ENCODE measurements at places on chromosomes 4 and X. TPM values are rescaled to one million over a fixed set of nuclear protein-coding genes. Genes with fewer than 3 reads are reported as not detected.

Gene MFAP3L
- 0.50 TPM for total RNA-seq

Gene NEUROG2
- total RNA-seq: not detected

Gene GPM6B
- total RNA-seq: 1.0 TPM

Gene GABRG1
- total RNA-seq: not detected

Gene RPGR
- total RNA-seq: 5.1 TPM

Gene VCX3A
- not detected for total RNA-seq

Gene JAKMIP1
- not detected for total RNA-seq

Gene TEX13D
- not detected for total RNA-seq

GRCh38 chr4:48958582-48958981, 27.5 kb upstream of the CWH43 start:
- no peaks in the 10 kb centered on the region for H3K27me3 ChIP-seq
- no peak overlapping the region for H3K27ac ChIP-seq
- DNase-seq: no peak
- no peaks in the 10 kb centered on the region for H3K36me3 ChIP-seq

- H3K36me3 ChIP-seq: no peaks in the 10 kb centered on the region
- DNase-seq: peak; percentile 20
- no peaks in the 10 kb centered on the region for H3K4me1 ChIP-seq
- H3K4me3 ChIP-seq: no peak overlapping the region
- no peak overlapping the region for H3K27ac ChIP-seq
- no peaks in the 10 kb centered on the region for H3K27me3 ChIP-seq
These were observed 2.1 kb downstream of the GAB3 start for GRCh38 chrX:154748712-154749339.

DNA sequence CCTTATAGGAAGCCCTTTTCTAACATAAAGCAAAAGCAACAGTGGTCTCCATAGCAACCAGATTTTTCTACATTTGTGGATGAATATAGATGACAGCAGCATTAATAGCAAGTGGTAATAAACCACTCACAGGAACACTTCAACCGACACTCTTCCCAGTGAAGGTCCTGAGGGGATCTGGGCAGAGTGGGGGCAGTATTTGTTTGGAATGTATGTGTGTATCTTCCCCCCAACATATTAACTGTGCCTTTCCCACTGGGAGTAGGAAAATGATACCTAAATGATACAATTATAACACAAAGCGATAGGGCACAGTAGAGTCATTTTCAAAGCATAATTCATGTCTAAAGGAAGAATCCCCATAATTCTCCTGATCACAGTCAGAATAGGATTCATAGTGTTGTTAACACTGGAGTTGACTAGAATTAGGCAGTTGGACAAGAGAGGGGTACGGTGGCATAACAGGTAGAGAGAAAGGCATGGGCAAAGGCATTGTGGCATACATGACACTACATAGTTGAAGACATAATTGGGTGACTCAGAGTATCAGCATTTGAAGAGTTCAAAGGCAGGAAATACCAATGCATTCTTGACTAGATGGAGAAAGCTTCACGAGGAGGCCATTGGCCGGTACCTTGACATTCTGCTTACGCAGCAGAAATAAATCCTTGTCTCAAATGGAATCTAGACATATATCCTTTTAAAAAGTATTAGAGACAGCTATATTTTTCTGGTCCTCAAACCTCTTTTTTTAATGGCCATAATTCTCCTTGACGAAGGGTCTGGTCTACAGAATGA, 15.2 kb downstream of the CAPN6 start:
- no peaks in the 10 kb centered on the region for H3K36me3 ChIP-seq
- no peak for DNase-seq
- H3K27me3 ChIP-seq: no peaks in the 10 kb centered on the region

DNA sequence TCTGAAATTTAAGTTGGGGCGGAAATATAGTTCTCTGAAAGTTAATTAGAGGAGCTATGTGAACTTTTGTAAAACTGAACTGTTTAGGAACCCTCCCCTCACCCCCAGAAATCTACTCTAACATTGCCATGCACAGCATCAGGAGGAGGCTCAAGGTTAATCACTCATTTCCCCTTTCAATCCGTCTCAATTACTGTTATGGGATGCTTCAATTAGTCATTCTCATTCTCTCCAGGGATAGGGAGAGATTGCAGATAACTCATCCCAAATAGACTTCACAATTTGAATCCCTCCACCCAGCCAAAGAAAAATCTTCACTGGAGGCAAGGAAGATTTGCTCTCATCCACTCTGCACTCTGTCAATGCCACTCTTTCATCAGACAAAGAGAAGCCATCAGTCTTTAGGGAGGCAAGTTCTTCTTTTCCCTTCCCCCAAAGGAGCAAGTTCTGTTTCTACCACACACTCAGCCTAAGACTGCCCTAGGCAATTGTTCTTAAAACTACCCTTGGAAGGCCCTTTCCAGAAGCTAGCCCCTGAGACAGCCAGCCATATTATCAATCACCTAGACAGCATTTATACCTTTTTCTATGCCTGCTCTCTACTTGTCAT, 140.4 kb downstream of the SLC10A7 start:
- no peaks in the 10 kb centered on the region for H3K36me3 ChIP-seq
- no peaks in the 10 kb centered on the region for H3K27me3 ChIP-seq
- peaks cover 2% of the 10 kb centered on the region for H3K4me1 ChIP-seq
- no peak overlapping the region for H3K4me3 ChIP-seq
- no peak for DNase-seq

- H3K4me1 ChIP-seq: no peaks in the 10 kb centered on the region
- no peak overlapping the region for H3K27ac ChIP-seq
These were observed 3.5 kb upstream of the UGT2A2 start for GRCh38 chr4:69642961-69643360.

DNA sequence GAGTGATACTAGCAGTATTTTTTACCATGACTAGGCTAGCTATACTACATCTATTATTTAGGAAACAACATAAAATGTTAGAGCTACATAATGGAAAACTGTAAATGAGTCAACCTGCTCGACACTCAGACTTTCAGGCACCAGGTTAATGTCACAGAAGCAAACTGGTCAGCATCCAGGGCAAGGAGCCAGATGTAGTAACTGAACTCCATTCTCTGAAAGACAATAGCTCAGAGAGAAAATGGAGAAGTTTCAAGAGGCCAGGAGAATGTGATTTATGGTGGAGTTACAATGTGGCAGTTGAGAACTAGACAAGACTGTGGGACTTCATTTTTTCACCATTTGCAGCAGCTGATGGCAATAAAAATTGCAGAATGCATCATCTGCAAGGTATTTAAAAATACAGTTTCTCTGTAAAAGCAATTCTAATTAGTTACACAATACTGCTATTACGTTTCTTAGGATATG, 342.7 kb upstream of the PABPC4L start:
- H3K4me1 ChIP-seq: no peaks in the 10 kb centered on the region
- no peak overlapping the region for H3K27ac ChIP-seq
- no peaks in the 10 kb centered on the region for H3K36me3 ChIP-seq
- peak; percentile 80 for DNase-seq

DNA sequence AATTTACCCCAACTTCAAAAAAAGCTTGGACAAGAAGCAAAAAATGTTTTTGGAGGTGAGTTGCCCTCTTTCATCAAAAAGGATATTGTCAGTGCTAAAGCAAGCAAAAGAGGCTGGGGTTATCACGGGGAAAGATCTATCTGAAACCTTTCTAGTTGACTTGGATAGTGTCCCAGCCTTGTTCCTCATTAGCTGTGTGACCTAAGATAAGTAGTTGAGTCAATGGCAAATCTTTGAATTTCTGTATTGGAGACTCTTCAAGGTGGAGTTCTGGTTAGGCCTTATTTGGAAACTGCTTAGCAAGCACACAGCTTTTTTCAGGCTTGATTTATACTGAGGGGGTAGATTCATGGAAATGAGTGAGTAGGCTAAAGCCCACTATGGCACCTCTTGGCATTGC, 271.6 kb downstream of the GRIA3 start:
- H3K36me3 ChIP-seq: no peaks in the 10 kb centered on the region
- H3K4me3 ChIP-seq: no peak overlapping the region
- no peaks in the 10 kb centered on the region for H3K27me3 ChIP-seq
- no peaks in the 10 kb centered on the region for H3K4me1 ChIP-seq
- no peak for DNase-seq

- no peaks in the 10 kb centered on the region for H3K27me3 ChIP-seq
- DNase-seq: no peak
These were observed 910.4 kb upstream of the PCDH10 start for GRCh38 chr4:132238697-132239096.

DNA sequence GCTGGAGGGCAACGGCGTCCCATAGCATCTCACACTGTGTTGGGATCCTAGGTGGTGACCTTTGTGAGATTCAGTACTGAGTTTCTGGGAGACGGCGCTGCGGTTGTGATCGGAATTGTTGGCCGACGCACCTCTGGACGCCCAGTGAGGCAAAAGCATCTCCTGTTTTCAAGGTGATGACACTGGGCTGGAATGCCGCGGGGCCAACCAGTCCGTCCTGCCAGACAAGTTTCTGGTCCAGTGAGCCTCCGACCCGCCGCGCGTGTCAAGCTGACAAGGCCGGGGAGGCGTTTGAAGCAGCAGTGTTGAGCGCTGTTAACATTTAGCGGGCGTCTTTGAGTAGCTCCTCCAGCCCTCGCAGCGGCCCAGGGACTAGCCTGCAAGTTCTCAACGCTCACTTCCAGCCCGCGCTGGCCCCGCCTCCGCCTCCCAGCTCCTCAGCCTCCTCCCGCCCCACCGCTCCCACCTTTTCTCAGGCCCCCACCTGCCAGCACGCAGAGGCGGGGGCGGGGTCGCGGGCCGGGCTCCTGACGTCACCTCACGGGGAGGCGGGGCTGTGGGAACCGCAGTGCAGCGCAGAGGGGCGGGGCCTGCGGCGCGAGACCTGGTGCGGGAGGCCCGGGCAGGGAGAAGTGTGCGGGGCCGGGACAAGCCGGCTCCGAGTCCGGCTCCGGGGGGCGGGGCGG, 482 bp upstream of the CDS1 start:
- DNase-seq: peak; percentile 64
- no peaks in the 10 kb centered on the region for H3K36me3 ChIP-seq
- H3K27ac ChIP-seq: no peak overlapping the region
- H3K4me3 ChIP-seq: peak overlapping the region; percentile 43
- peaks cover 16% of the 10 kb centered on the region for H3K27me3 ChIP-seq
- peaks cover 2% of the 10 kb centered on the region for H3K4me1 ChIP-seq

DNA sequence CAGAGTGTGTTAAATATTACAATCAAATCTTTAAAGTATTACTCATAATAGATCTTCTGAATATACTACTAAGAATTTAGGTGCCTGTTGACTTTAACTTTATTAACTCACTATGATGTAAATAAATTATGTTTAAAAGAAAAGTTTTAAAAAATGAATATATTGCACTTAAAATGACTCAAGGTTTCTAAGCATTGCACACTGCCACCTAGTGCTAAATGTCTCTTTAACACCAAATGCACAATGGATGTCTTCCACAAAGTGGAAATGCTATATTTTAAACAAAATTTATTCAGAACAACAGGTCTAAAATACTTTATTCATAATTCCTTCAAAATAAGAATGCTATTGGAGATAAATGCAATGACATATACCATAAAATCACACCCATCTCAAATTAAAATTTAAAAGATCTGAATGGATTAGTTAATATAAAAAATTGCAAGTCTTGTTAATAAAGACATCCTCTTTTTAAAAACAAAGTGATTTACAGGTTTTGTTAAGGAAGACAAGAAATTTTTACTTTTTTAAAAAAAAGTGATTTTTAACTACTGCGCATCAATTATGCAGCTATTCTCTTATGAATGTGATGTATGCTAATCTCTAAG, 5.5 kb downstream of the INPP4B start:
- peaks cover 3% of the 10 kb centered on the region for H3K4me1 ChIP-seq
- no peak overlapping the region for H3K27ac ChIP-seq
- H3K4me3 ChIP-seq: no peak overlapping the region
- H3K27me3 ChIP-seq: no peaks in the 10 kb centered on the region

DNA sequence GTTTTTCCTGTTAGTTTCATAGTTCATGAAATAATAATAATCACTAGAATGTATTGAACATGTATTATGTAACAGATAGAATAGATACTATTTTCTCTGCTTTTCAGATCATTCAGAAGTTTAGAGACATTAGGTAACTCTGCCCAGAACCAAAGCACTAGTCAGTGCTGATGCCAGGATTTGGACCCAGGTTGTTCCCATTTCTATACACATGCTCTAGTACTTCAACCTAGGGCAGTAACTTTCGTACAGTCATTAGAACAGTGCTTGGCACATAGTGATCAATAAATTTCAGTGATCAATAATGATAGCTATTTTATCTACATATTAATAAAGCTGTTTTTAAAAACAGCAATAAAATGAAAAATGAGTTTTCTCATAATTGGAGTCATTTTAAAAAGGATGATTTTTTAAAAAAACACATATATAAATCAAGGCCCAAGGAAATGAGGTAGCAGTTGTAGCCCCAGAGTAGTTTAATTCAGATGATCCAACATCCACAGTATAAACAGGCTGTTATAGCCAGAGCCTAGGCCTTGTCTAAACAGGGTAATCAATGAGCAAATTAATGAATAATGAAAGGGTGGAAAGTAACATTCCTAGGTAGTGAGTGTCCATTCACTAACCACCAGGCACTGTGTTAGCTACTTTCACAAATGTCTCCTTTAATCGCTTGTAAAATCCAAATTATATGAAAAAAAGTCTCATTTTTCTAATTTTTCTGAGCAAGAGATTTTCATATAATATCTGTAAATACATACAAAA, 25.6 kb downstream of the TXK start:
- no peak overlapping the region for H3K4me3 ChIP-seq
- H3K4me1 ChIP-seq: no peaks in the 10 kb centered on the region
- DNase-seq: peak; percentile 29
